ENCODE measurements at places on chromosomes 6 and 20.
A peak's percentile ranks its signal among the peaks of the same experiment; 100 is the strongest.

DNA sequence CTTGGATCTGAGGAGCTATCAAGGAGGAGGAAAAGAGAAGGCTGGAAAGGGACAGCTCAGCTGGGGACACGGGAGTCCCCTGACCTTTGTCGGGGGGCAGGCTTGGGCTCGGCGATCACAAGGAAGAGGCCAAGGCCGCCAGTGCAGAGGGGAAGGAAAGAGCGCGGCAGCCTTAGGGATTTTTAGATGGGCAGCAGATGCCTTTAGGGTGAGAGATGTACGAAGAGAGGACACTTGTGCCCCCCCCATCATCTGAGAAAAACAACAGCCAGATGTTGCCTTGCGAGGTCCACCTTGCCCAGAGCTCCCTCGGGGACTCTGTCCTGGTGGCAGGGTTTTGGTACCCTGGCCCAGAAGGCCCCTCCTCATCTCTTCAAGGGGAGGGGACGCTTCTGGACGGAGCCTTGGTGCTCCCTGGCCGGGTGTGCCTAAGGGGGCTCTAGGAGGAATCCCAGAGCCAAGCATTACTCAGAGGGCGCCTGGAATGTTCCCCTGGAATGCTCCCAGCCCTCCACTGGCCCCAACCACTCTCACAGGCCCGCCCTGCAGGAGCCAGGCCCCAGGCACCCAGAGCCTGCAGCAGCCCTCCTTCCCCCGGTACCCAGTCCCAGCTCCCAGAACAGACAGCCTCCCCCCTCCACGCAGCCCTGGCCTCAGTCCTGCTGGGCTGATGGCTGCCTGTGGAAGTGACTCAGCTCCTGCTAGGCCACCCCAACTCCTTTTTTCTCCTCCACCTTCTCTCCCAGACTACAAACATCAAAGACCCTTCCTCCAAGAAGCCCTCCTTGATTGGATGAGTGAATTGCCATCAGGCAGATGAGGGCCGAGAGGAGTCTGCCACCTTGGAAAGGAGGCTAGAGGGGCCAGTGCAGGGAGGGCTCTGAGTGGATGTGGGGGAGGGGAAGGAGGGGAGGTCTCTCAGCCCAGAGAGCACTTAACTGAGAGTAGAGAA is 1.8 kb downstream of the ADAM33 start:
- no peaks in the 10 kb centered on the region for H3K36me3 ChIP-seq
- no peak overlapping the region for H3K27ac ChIP-seq
- H3K4me3 ChIP-seq = no peak overlapping the region
- H3K27me3 ChIP-seq = no peaks in the 10 kb centered on the region
- peaks cover 9% of the 10 kb centered on the region for H3K4me1 ChIP-seq
- no peak for DNase-seq

DNA sequence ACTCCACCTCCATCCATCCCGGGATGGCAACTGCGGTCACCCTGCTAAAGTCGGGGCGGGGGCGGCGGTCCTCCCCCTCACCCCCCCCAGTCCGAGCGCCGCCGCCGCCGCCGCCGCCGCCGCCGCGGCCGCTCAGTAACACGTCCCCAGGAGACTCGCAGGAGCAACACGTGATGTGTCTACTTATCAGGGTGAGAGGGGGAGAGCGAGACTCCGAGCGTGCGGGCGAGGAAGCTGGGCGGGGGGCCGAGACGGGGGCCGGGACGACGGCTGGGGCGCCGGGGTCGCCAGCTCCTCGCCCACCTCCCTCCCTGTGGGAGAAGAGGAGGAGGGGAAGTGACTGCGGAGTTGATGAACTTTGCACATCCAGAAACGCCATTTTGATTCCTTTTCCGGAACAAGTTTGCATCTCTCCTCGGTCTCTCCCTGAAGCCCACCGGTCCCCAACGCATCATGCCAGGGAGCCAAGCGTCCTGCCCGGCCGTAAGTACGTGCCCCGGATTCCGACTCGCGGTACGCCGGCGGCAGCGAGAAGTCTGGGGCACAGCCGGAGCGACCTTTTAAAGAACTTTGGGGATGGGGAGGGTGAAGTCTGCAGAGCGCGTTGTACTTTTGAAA is at the start of gene RREB1:
TSS of gene RREB1 (plus strand) at position 384 of the 618 bp plus-strand sequence. CDS start 73,951 bp downstream, outside the sequence.
- H3K4me1 ChIP-seq = 0 out of 2 replicates have a peak, but pooled peaks cover under 1% of the 10 kb centered on the region
- H3K27ac ChIP-seq = no peak within 1 kb of the TSS
- peak within 1 kb of the TSS; percentile 79 for H3K4me3 ChIP-seq
- DNase-seq = no peak
- H3K27me3 ChIP-seq = no peaks in the 10 kb centered on the region
- H3K36me3 ChIP-seq = no peaks in the 10 kb centered on the region

DNA sequence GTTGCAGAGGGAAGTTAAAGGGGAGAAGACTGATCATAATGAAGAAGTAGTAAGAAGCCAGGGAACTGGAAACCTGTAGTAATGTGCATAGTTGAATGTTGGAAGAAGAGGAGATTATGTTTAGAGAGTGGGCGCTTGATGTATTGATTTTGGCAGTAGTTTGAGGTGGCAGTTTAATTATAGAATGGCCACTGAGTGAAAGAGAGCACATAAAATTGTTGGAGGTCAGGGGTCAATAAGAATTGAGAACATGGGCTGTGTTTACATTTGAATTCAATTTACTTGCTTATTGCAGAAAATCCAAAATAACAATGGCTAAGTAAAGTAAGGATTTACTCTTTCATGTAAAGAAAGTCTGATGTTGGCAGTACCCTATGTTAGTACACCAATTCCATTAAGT is 15.7 kb downstream of the VTA1 start:
- DNase-seq = no peak
- no peak overlapping the region for H3K4me3 ChIP-seq
- H3K36me3 ChIP-seq = no peaks in the 10 kb centered on the region
- H3K4me1 ChIP-seq = no peaks in the 10 kb centered on the region
- H3K27ac ChIP-seq = no peak overlapping the region
- no peaks in the 10 kb centered on the region for H3K27me3 ChIP-seq

- no peaks in the 10 kb centered on the region for H3K36me3 ChIP-seq
- H3K4me3 ChIP-seq = no peak overlapping the region
- no peak for DNase-seq
- no peaks in the 10 kb centered on the region for H3K27me3 ChIP-seq
- no peaks in the 10 kb centered on the region for H3K4me1 ChIP-seq
These were observed 397.1 kb downstream of the ARHGAP18 start for GRCh38 chr6:129312880-129313279.

DNA sequence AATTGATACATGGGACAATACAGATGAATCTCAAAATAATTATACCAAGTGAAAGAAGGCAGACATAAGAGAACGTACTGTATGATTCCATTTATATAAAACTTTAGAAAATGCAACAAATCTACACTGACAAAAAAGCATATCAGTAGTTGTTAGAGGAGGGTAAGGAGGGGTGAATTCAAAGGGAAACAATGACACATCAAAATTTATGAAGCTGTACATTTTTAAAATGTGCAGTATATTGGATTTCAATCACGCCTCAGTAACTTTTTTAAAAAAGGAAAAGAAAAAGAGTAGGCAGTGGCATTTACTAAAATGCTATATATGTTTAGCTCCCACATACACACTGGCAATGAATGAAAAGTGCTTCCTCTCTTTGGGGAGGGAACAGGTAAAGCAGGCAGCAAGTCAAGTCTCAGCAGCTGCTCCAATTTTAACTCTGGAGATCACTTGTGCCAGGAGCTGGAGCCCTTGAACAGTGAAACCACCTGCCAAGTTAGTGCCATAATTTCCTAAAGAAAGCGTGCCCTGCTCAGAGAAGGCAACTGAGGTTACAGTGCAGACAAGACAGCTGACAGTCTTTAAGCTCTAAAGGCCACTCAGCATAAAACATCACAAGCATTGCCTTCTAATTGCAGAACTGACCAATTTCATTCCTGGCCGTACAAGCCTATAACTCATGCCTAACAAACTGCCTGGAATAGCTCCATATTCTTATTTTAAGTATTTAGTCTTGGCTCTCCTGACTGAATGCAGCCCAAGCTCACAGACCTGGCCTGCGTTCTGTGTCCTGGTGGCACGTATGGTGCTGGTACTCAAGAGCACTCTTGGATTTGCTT is 10.9 kb downstream of the FKBP1A start:
- no peak for DNase-seq
- no peaks in the 10 kb centered on the region for H3K36me3 ChIP-seq
- H3K27ac ChIP-seq = no peak overlapping the region
- 0 out of 2 replicates have a peak, but pooled peaks cover 1% of the 10 kb centered on the region for H3K4me1 ChIP-seq
- H3K4me3 ChIP-seq = no peak overlapping the region

GRCh38 chr20:58011947-58012610 is 216.4 kb downstream of the ANKRD60 start:
- H3K4me3 ChIP-seq = no peak overlapping the region
- H3K27me3 ChIP-seq = no peaks in the 10 kb centered on the region
- no peaks in the 10 kb centered on the region for H3K36me3 ChIP-seq

- H3K4me3 ChIP-seq = no peak overlapping the region
- H3K4me1 ChIP-seq = peaks cover 12% of the 10 kb centered on the region
- H3K27ac ChIP-seq = no peak overlapping the region
- no peaks in the 10 kb centered on the region for H3K36me3 ChIP-seq
These were observed 5.9 kb downstream of the DLL1 start for GRCh38 chr6:170284866-170285469.

All from iPS DF 6.9 (cell line).